ENCODE measurements at places on chromosomes 7 and 10.
A peak's percentile ranks its signal among the peaks of the same experiment; 100 is the strongest.

GRCh38 chr10:121804460-121804859, 123.4 kb downstream of the ATE1 start:
- no peak for DNase-seq

- DNase-seq = no peak
These were observed 199.1 kb upstream of the KCTD7 start for GRCh38 chr7:66429498-66430163.

DNA sequence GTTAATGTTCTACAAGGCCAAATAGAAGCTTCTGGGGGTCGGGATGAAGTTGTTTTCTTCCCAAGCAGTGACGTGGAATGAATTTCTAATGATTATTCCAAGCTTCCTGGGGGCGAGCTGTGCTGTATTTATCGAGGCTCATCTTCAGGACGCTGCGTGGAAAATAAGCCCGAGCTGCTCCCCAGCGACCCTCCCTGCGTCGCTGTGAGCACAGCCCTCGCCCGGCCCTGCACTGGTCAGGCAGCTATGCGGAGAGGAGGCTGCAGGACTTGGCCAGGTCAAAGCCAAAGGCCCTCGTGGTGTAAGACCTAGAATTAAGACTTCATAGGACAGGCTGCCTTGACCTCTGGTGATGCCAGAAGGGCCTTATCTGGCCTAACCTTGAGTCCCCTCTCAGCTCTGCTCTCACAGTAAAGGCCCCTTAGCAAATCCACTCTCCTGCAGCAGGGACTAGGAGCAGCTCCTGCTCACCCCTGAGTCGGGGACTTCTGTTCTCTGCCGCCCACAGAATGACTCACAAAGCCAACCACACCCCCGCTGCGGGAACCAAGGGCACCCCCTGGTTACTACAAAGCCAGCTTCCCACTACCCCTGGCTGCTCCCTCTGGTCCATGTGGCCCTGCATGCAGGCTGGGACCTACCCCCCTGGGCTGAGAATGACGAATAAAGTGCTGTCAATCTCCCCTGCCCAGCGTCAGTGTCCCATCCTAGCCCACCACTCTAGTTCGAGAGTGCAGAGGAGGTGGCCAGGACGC, 501.6 kb downstream of the TCERG1L start:
- DNase-seq = no peak

DNA sequence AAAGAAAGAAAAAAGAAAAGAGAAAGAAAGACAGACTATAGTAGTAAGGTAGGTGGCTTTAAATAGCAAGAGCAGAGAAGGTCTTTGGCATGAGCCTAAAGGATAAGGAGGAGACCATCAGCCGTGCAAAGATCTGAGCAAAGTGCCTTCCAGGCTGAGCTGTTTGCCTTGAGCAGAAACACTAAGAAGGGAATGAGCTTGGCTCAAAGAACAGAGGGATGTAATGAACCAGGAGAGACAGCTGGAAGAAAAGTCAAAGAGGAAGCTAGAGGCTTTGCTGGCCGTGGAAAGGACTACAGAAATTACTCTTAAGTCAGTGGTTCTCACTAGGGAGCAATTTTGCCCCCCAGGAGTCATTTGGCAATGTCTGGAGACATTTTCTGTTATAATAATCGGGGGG, 228.6 kb downstream of the FGFR2 start:
- DNase-seq = no peak

GRCh38 chr10:43083764-43084163, 6.9 kb downstream of the RET start:
- DNase-seq = no peak

GRCh38 chr7:90236721-90237289, 8.2 kb upstream of the CFAP69 start:
- DNase-seq = no peak

DNA sequence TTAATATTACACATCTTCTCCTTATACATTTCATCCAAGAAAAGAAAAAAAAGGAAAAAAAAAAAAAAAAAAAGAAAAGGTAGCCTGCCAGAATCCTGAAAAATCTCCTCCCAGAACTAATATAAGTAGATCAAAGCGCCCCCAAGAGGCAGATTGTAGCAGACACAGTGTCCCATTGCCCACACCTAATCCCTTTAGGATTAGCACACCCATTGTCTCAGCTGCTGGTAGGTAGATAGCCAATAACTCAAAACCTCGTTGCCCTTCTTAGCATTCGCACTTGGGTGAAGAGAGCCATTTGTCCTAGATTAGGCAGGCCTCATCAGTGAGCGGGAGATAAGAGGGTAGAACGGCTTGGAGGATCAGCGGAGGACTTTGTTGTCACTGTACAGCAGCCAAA, 100.2 kb upstream of the SORCS1 start:
- no peak for DNase-seq

DNA sequence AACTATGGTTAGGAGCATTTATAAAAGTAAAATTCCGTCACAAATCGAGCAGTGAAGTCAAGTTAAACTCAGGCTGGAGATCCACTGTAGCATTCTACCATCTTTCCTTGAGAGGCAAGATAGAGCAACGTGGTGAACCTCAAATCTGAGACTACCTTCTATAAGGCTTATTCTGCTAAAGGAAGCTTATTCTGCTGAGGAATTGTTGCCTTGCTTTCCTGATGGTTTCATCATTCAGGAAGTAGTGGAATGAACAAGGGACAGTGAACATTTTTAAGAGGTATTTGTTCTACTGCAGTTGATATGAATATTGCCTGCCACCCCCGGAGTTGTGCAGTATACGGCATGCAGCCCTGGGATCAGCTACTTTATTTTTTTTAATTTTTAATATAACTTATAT, 170.8 kb downstream of the VPS50 start:
- no peak for DNase-seq

- no peak for DNase-seq
These were observed 62.9 kb upstream of the MKRN1 start for GRCh38 chr7:140542228-140542603.

- DNase-seq = peak; percentile 44
These were observed 30.6 kb downstream of the POR start for GRCh38 chr7:75945297-75946168.

- no peak for DNase-seq
These were observed 4.7 kb downstream of the DLX6 start for GRCh38 chr7:97009753-97010732.

- no peak for DNase-seq
These were observed 27.3 kb downstream of the MDFIC start for GRCh38 chr7:114949231-114949630.

DNA sequence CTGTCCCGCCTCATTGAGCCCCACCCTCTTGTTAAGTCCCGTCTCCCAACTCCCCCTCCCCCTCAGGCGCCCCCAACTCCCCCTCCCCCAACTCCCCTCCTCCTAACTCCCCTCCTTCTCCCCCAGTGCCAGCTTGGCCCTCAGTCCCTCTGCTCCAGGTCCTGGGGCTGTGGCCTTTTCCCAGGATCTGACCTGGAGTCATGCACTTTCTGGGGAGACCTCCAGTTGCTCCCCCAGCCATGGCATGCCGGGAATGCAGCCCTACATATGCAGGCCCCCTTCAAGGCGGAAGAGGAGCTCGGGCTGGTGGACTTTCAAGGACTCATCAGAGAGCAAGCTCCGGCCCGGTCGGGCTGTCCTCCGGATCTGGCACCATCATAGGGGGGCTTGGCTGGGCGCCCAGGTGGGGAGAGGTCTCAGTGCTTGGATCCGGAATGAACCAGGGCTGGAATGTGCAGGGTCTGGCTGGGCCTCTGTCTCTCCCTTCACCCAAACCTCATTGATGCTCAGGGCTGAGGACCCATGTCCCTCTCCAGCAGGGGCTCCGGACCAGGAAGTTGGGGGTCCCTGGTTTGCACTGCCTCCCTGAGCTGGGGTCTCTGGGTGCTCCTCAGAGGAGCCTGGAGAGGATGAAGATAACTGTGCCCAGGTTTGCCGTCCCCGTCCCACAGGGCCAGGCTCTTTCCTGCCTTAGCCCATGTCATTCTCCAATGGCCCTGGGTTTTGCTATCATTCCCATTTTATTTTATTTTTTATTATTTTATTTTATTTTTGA, 41.1 kb downstream of the TMEM270 start:
- no peak for DNase-seq

DNA sequence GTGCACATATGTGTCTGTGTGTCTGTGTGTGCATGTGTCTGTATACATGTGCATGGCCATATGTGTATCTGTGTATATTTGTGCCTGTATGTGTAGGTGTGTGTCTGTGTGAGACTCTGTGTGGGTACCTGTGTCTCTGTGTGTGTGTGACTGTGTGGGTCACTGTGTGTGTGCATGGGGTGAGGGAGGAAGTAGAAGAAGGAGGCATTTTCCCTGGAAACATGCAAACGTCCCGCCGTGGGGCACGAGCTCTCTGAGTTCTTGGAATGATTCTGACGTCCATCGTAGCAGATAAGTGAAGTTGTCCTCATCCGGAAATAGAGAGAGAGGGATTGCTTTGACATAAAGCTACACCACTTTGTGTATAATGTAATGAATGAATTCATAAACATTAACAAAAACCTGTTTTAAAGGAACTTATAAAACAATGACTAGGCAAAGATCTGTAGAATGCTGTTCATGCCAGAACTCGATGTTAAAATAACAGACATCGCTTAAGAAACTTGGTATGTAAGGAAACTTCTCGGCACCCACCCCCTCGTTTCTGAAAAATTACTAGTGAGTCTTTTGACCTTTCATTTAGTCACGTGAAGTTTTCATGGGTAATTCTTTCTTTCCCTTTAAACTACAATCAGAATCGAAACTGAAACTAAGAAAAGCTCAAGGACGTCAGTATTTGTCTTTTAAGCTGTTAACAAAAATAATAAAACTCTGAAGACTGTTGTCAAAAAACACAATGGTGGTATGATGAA, 43.6 kb upstream of the KLF6 start:
- DNase-seq = no peak

DNA sequence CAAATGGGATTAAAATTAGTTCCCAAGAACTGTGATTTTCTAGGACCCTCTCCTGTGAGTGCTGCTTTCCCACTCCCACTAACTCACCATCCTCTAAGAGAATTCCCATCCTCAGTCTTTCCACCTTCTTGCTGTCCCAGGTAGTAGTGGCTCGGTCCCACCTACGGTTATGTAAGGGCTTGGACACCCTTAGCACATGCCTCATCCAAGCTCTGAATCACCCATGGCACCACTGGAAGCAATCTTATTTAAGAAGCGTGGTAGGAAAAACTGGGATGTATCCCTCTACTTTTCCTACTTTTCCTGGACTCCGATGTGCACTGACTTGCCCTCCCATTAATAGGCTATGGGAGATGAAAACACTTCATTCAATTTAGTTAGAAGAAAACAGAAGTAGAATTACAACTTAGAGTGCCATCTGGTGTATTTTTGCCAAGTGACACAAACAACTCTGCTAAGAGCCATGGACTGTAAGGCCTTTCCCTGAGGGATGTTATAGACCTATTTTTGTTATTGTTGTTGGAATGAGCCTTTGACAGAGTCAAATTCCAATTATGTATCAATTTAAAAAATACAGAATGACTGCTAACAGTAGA, 13.7 kb upstream of the ANKRD22 start:
- no peak for DNase-seq

- no peak for DNase-seq
These were observed 143.4 kb downstream of the TMEM168 start for GRCh38 chr7:112646783-112647182.

DNA sequence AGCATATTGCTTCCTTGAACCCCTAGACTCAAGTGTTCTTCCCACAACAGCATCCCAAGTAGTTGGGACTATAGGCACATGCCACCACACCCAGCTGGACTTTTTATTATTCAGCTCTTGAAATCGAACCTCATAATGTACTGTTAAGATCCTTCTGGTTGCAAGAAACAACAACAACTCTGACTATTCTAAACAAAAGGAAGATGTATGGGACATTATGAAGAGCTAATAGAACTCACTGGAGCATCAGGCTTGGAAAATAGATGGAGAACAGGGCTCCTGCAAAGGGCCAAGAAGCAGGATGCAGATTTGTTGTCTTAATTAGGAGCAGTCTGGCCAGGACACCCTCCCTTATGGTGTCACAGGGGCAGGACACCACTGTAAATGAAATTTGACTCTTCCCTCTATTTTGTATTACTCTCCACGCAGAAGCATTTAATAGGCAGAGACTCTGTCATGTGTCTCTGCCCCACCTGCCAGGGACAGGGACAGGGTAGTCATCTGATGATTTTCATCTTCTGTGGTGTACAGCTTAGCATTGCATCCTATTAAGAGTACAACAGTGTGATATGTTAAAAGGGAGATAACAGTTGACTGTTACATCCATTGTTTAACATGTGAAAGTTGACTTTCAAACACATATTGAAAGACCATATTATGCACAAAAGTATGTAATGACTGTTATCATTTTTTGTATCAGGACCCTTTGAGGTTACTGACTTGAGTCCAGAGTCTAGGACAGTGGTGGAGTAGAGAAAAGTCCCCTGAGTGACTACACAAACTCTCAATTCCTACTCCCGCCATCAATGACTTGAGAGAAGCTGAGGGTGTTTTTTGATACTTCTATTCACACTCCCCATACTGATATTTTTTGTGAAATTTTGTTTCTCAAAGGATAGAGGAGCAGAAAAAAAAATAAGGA, 157.3 kb downstream of the LRRC4 start:
- DNase-seq = no peak

DNA sequence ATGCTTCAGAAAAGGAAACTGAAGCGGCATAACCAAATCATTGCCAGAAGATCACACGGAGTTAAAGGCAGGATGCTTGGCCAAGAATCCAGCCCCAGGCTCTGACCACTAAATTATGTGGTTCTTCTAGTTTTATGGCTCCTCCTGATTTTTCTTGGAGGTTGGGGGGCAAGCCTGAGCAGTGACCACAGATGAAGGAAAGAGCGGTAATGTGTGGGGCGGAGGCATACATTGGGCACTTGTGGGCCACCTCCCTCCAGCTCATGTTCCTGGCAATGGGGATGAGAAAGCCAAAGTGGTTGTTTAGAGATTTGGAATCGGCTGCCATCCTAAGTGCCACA, 3.2 kb downstream of the TRPV6 start:
- no peak for DNase-seq

- no peak for DNase-seq
These were observed 7.3 kb downstream of the MMP21 start for GRCh38 chr10:125768219-125768855.

GRCh38 chr7:66758950-66759628, 18.6 kb downstream of the RABGEF1 start:
- no peak for DNase-seq

DNA sequence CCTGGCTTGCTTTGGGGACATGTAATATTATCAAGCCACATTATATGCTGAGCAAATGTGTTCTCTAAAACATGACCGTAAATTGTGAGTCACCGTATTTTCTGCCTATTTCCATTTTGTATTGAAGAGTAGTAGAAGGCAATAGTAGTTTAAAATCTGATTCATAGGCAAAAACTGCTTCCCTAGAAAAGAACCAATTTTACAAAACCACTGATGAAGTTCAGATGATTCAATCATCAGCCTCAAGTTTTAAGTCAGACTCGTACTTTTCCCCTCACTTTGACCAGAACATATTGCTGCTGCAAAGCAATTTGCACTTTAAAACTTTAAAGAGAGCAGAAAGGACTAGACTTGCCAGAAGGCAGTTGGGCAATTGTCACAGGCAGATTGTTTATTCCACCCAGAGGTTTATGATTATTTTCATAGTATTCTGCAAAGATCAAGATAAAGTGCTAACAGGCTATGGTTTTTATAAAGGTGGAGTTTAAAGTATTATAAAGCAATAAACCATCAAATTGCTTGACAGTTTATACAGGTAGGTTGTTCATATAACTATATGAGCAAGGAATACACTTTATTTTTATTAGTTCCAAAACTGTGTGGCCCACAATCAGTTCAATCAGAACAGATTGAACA, 168.2 kb downstream of the ETV1 start:
- DNase-seq = no peak

GRCh38 chr7:116686812-116687419, 14.9 kb downstream of the MET start:
- no peak for DNase-seq
